ENCODE measurements at places on chromosomes 11 and 22.
A peak's percentile ranks its signal among the peaks of the same experiment; 100 is the strongest.

GRCh38 chr11:64036087-64037026 is 626 bp downstream of the FLRT1 start:
- peak; percentile 76 for DNase-seq

- DNase-seq: no peak
Observed at GRCh38 chr11:62012832-62013461, 45.5 kb upstream of the FTH1 start.

DNA sequence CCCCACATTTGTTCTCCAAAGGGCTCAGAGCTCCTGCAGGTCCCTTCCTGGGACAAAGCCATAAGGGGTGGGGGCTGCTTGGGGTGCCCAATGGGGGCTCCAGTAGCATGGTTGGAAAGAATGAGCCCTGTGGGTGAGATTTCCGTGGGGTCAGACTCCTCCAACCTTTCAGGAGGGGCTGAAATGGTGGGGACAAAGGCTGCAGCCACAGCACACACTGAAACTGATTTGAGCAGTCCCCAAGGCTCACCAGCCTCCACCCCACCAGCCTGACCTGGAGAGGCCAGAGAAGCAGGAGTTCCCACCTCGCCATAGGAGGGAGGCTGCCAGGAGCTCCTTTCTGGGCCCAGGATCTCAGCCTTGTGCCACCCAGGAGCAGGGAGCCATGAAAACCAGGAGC is 69.2 kb downstream of the MN1 start:
- no peak for DNase-seq

- no peak for DNase-seq
Observed at GRCh38 chr11:105158436-105158835, 18.9 kb upstream of the CARD18 start.

DNA sequence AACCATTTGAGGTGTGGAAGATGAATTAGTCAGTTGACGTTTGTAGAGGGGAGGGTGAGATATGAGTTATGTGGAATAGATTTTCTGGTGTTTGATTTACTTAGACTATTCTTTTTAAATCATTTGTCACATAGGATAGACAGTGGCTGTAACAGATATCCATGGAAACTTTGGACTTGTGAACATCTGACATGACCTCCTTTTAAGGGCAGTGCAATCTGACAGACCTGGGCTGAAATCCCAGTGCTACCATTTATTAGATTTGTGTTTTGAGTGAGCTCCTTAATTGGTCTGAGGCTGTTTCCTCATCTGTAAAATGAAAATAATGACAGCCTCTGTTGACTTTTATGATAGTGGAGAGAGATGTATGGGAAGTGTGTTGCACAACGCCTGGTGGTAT is 159.9 kb downstream of the TEAD1 start:
- no peak for DNase-seq

GRCh38 chr11:112975493-112975892 is 14.3 kb downstream of the NCAM1 start:
- DNase-seq: no peak

- DNase-seq: no peak
Observed at GRCh38 chr22:27748751-27749191, 52.8 kb downstream of the MN1 start.

DNA sequence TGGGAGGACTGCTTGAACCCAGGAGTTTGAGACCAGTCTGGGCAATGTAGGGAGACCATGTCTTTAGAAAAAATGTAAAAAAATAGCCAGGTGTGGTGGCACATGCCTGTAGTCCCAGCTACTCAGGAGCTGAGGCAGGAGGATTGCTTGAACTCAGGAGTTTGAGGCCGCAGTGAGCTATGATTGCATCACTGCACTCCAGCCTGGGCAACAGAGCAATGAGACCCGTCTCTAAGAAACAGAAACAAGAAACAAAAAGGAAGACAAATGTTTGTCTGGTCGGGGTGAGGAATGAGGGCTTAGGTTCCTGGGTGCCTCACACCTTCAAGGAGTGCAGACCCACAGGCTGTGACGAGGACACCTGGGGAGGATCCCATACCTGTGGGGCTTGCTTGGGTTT is 191.9 kb downstream of the CEP164 start:
- no peak for DNase-seq

DNA sequence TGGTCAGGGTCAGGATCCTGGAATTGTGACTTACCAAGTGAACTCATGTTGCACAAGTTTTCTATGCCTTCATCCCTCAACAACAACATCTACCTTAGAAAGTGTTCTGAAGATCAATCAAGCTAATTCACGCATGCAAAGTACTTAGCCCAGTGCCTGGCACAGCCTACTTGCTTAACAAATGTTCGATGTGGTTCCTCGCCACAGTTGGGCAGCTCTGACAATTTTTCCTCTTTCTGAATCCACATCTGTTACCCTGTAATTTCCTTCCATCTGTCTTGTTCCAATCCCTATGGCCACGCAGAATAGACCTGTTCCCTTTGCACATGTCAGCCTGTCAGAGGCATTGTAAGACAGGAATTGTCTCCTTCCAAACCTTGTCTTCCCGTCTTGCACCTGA is 1415.2 kb downstream of the TBC1D22A start:
- DNase-seq: no peak

- DNase-seq: peak; percentile 43
Observed at GRCh38 chr22:50620593-50621355, 7.2 kb downstream of the ARSA start.

- no peak for DNase-seq
Observed at GRCh38 chr22:39244496-39245129, at the start of gene PDGFB. Gene PDGFB, minus strand, starts transcription at chr22:39244982. Its CDS starts 1,019 bp downstream, at chr22:39243963.

- DNase-seq: no peak
Observed at GRCh38 chr22:50145721-50146438, 24.7 kb upstream of the PANX2 start.

- no peak for DNase-seq
Observed at GRCh38 chr22:43133401-43133800, 9.8 kb downstream of the MCAT start.

GRCh38 chr11:6321961-6322362 is 1.7 kb upstream of the CAVIN3 start:
- DNase-seq: no peak

GRCh38 chr22:48426466-48427380 is 1401.0 kb downstream of the BRD1 start:
- no peak for DNase-seq

DNA sequence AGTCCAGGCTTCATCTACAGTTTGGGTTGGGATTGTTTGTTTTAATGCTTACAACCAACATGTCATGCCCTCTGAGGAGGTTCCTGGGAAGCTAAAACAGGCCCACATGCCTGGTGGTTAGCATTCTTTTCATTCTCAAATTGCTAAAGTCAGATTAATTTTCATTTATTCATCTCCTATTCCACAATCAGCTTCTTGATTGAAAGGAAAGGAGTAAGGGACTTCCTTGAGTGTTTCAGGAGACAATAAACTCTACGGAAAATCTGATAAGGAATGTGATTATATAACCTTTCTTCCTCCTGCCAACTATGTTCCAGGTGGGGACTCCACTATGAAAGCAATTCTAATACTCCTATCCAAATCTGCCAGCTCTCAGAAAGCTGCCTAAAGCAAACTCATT is 30.8 kb downstream of the MRTFA start:
- DNase-seq: no peak

DNA sequence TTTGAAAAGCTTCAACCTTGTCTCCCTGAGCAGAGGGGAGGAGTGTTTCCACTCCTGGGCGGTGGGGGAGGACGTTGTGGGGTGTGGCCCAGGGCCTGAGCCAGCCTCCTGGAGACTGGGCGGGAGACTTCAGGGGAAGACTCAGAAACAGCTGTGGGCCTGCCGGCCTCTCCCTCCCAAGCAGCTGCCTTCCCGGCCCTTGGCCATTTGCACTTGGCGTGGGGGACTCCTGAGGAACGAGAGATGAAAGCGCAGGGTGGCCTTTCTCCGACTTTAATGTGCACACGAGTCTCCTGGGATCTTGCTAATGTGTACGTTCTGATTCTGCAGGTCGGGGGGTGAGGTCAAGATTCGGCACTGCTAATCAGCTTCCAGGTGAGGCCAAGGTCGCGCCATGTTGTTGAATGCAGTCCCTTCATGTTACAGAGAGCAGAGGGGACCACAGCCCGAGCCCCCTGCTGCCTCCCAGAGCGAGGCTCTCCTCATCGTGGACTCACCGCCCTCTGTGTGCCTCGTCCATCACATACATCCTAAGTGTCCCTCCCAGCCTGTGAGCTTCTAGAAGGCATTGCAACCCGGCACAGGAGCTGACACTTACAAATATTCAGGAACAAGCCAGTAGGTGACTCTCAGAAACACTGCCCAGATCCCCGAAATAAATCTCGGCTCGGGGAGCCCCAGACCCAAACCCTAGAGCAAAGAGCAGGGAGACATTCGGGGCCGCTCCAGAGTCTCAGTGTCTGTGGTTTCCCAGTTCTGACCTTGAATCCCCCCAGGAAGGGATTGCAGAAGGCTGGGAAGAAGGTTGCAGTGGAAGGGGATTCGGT is 7.7 kb downstream of the LIF start:
- no peak for DNase-seq

DNA sequence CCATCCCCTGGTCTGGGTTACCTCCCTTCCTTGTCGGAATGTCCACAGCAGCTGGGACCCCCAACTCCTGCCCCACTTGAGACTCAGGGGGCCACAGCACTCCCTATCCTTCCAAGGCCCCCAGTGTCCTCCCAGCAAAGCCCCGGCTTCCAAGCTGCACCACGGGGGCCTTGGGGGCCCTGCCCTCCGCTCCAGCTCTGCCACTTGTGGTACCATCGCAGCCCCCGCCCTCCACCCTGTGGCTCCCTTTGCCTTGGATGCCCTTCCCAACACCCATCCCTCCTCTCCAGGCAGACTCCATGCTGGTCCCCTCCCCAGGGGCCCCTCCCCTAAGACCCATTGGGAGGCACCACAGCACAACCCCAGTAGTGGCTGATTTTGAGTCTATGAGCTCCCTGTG is 17.3 kb downstream of the TMEM258 start:
- DNase-seq: no peak

GRCh38 chr22:17639247-17639741 is 737 bp downstream of the BCL2L13 start:
- DNase-seq: no peak

DNA sequence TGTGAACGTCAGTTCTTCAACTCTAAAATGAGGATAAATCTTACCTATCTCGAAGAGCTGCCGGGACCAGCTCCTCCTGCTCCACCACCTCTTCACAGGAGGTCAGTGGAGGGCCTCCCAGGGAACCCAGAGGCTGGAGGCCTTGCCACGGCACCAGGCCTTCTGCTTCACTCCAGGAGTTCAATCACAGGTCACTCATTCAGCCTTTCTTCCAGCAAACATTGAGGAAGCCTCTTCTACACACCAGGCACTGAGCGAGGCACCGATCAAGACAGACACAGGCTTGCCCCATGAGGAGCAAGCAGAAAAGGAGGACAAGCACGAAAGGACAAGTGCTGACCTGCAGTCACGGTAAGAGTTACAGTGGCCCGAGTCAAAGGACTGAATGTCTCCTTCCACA is 64.8 kb upstream of the WNT11 start:
- DNase-seq: no peak

- no peak for DNase-seq
Observed at GRCh38 chr11:59559886-59560285, 48.5 kb downstream of the OR4D9 start.

- DNase-seq: peak; percentile 86
Observed at GRCh38 chr11:61747192-61747966, 5.1 kb upstream of the MYRF start.

DNA sequence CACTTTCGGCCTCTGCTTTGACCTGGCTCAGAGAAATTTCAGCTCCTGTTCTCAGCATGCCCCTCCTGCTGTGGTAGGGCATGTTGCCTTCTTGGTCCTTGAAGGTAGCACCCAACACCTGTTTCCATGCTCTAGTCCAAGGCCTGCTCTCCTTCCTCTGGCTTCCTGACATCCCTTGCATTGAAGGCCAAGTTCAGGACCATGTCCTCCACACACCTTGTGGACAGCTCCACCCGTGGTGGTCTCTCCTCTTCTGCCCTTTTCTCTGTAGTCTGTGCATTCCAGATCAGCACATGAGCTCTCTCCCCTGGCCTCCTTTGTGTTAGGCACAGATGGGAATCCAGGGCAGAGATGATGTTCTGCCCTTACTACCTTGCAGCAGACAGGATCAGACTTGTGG is 225.3 kb downstream of the ADAMTS15 start:
- no peak for DNase-seq

DNA sequence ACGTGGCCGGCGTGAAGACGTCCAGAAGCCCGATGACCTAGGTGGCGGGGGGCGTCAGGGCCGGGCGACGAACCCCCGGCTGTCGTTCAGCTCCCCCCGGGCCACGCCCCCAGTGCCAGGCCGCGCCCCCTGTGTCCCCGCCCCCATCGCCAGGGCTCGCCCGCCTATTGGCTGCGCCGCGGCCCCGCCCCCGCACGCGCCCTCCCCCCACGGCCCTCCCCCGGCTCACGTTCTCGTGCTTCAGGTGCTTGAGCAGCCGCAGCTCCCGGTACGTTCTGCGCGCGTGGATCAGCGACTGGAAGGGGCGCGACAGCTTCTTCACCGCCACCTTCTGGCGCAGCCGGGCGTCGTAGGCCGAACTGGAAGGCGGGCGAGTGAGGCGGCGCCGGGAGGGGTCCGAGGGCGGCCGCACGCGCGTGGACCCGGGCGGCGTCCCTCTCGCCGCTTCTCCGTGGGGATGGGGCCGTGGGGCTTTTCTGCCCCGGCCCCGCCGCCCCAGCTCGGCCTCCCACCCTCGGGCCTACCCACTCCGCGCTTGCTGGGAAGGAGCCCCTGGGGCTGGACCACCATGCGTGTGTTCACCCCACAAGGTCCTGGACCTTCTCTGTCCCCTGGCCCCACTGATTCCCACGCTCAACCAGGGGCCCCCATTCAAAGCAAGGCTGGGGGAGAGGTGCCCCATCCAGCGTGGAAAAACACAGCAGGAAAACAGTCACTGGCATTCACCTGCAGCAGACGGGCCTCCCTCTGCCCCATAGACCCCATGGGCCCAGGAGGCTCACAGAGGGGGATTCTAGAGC is 2.4 kb downstream of the MAPK11 start:
- DNase-seq: peak; percentile 62

DNA sequence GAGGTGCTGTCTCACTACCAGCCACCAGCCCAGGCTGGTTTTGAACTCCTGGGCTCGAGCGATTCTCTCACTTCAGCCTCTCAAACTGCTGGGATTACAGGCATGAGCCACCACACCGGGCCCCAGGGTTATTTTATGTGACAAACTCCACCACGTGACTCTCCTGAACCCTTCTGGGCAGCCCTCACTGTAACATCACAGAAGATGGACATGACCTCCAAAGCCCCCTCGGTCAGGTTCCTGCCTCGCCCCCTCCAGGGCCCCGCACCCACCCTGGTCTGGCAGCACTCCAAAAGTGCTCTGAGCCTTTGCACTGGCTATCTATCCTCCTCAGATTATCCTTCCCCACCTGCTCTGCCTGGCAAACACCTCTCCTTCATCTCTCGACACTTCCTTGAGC is 43.3 kb downstream of the RIBC2 start:
- no peak for DNase-seq
